ENCODE measurements at places on chromosomes 5 and 9. TPM values are rescaled to one million over a fixed set of nuclear protein-coding genes. Genes with fewer than 3 reads are reported as not detected.

DNA sequence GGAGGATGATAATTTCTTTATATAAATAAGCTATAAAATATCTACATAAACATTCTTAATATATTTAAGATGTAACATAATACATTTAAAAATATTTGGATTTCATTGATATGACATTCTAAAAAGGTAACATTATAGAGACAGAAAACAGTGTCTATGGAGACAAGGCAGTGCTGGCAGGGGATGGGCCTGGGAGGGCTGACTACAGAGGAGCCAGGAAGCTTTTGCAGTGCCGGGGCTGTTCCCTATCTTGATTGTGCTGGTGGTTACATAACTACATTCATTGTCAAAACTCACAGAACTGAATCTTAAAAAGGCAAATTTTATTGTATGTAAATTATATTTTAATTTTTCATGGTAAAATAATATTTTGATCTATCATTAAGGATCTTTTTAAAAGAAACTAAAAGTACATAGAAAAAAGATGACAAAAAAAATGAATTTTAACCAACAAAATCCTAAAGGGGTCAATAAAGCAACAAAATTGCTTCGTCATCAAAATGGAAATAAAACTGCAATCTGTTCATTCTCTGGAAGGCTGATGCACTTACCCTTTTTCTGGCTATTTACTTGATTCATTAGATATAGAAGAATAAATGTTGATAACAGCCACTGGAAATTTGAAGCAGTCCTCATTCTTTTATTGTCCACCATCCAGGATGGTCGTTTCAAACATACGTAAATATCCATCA, 26.3 kb downstream of the LIFR start:
- no peak overlapping the region for H3K27ac ChIP-seq
- peaks cover 10% of the 10 kb centered on the region for H3K4me1 ChIP-seq
- H3K36me3 ChIP-seq: no peaks in the 10 kb centered on the region
- H3K27me3 ChIP-seq: no peaks in the 10 kb centered on the region

GRCh38 chr5:76660360-76660759, 37.2 kb upstream of the F2RL2 start:
- H3K4me1 ChIP-seq: no peaks in the 10 kb centered on the region
- no peak overlapping the region for H3K27ac ChIP-seq
- H3K36me3 ChIP-seq: no peaks in the 10 kb centered on the region
- no peak overlapping the region for H3K4me3 ChIP-seq
- no peaks in the 10 kb centered on the region for H3K27me3 ChIP-seq
- DNase-seq: no peak

ACTBL2 gene
- 1.5 TPM for total RNA-seq

GRCh38 chr9:113973963-113974413, 97.9 kb downstream of the ZNF618 start:
- no peaks in the 10 kb centered on the region for H3K4me1 ChIP-seq
- H3K27me3 ChIP-seq: peaks cover 63% of the 10 kb centered on the region
- H3K27ac ChIP-seq: no peak overlapping the region
- H3K36me3 ChIP-seq: no peaks in the 10 kb centered on the region
- H3K4me3 ChIP-seq: no peak overlapping the region
- DNase-seq: no peak

TBC1D9B gene
- total RNA-seq: 148 TPM

C5orf34 gene
- 22.6 TPM for total RNA-seq

- H3K4me3 ChIP-seq: no peak overlapping the region
- no peaks in the 10 kb centered on the region for H3K36me3 ChIP-seq
- no peak overlapping the region for H3K27ac ChIP-seq
- DNase-seq: no peak
- no peaks in the 10 kb centered on the region for H3K4me1 ChIP-seq
- H3K27me3 ChIP-seq: no peaks in the 10 kb centered on the region
These were observed 457.0 kb upstream of the KLF4 start for GRCh38 chr9:107946364-107947141.

SYK gene
- total RNA-seq: 32.1 TPM

DNA sequence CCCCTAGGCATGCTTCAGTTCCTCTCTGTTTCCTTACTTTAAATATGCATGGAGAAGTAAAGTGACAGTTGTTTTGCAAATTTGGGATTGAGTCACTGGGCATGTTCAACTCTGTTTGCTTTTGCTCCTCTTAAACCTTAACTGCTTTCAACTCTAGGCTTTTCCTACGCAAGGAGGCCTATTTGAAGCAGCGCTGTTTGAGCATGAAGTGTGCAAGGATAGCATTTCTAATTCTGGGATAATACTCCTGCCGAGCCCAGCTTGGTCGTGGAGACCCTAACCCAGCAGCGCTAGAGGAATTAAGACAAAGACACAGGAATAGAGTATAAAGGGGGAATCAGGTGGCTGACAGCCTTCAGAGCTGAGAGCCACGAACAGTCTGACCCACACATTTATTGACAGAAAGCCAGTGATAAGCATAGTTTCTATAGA, 803.4 kb upstream of the CDH10 start:
- H3K36me3 ChIP-seq: no peaks in the 10 kb centered on the region
- H3K27ac ChIP-seq: no peak overlapping the region
- no peak for DNase-seq
- H3K27me3 ChIP-seq: no peaks in the 10 kb centered on the region
- H3K4me3 ChIP-seq: no peak overlapping the region
- H3K4me1 ChIP-seq: no peaks in the 10 kb centered on the region

OBP2B gene
- not detected for total RNA-seq

PRRX2 gene
- 1.6 TPM for total RNA-seq

RGS7BP gene
- total RNA-seq: not detected

- H3K27ac ChIP-seq: no peak overlapping the region
- no peak for DNase-seq
- no peak overlapping the region for H3K4me3 ChIP-seq
- peaks cover 49% of the 10 kb centered on the region for H3K27me3 ChIP-seq
- H3K4me1 ChIP-seq: no peaks in the 10 kb centered on the region
- H3K36me3 ChIP-seq: no peaks in the 10 kb centered on the region
These were observed 67.8 kb downstream of the RASGEF1C start for GRCh38 chr5:180141068-180141660.

DNA sequence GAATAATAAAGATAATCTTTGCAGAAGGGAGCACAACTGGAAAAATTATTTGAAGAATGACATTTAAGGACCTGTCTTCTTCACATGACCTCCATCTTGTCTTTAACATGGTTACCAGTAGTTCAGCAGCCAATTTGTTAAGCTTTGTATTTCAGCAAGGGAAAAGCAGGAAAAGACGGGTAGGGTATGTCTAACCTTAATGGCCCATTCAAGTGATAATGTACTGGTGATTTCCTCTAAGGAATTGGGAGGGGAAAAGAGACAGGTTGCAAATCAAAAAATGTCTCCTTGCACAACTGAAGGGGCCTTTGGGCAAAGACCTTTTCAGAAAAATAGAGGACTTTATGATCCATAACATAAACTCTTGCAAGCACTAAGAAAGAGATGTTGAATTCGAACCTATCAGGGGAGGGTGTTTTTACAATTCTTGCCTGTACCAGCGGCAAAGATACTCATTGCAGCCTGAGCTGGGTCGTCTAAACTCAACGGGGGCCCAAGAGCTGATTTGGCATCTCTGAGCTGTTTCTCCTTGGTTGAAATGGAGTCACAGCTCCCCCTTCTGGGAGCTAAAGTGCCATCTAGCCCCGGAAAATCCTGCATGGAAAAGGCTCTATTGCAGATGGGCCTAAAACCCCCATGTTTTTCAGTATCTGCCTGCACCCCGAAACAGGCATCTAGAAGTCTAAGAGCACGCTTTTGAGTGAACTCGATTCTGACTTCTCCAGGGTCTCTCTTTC, 3.8 kb downstream of the BRINP1 start:
- H3K36me3 ChIP-seq: no peaks in the 10 kb centered on the region
- no peaks in the 10 kb centered on the region for H3K4me1 ChIP-seq
- no peaks in the 10 kb centered on the region for H3K27me3 ChIP-seq
- no peak overlapping the region for H3K27ac ChIP-seq

- H3K36me3 ChIP-seq: peaks cover 24% of the 10 kb centered on the region
- no peak overlapping the region for H3K4me3 ChIP-seq
- no peaks in the 10 kb centered on the region for H3K27me3 ChIP-seq
- H3K27ac ChIP-seq: no peak overlapping the region
These were observed 34.2 kb downstream of the IPPK start for GRCh38 chr9:92635760-92636159.

DNA sequence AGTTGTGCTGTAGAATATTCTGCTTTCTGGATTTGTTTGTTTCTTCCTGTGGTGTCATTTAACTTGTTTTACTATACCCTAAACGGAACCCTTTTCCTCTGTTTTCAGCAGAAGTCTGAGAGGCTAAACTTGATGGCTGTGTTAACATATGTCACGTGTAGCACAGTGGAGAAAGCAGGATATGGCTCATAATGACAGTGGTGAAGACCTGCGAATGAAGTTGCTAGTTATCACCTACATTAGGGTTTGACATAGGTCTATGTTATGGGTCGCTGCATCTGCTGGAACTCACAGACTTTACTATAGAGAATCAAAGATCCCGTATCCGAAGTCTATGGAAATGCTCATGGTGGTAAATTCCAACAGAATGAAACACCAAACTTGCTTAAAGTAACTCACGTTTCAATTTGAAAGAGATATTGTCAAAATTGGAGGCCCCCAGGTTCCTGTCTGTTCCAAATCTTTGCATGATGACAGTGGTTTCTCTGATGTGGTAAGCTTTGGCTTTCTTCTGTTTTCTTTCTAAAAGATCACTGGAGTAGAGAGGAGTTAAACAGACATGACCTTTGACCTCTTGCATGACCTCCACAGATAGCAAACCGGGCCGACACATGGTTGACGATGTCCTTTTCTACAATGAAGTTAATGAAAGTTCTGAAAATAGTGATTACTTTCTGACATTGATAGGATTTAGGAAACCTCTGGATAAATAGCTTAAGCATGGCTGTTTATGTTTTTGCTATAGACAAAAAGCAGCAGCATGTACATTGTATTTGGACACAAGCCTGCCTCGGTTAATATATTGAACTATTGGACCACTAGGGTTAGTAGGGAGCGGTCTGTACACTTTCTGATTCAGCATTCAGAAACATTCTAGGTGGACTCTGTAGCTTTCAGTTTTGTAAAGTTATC, 3.1 kb upstream of the CATSPER3 start:
- H3K27me3 ChIP-seq: no peaks in the 10 kb centered on the region
- no peak for DNase-seq
- H3K27ac ChIP-seq: no peak overlapping the region
- no peaks in the 10 kb centered on the region for H3K36me3 ChIP-seq

GLRA1 gene
- not detected for total RNA-seq

- H3K27ac ChIP-seq: peak overlapping the region; percentile 48
- DNase-seq: peak; percentile 43
- no peak overlapping the region for H3K4me3 ChIP-seq
- H3K4me1 ChIP-seq: peaks cover 26% of the 10 kb centered on the region
These were observed 17.7 kb downstream of the SRP19 start for GRCh38 chr5:112878760-112879159.

DNA sequence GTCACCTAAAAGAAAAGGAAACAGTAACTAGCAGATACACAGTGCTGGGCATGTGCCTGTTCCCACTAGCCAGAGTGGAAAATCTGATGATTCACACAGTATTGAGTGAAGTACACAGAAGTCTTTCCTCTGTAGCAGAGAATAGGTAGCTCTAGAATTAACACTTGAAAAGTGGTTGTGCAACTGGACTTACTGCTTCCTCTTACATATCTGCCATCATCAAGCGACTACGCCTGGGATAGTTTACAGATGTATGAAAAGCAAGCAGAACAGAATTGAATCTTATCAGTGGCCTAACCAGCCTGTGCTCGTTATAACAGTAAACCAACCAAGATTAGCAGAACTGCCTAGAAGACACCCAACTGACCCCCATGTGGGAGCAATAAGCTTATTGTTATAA, 130.6 kb downstream of the DTWD2 start:
- no peak overlapping the region for H3K4me3 ChIP-seq
- no peaks in the 10 kb centered on the region for H3K4me1 ChIP-seq
- H3K27me3 ChIP-seq: no peaks in the 10 kb centered on the region
- no peaks in the 10 kb centered on the region for H3K36me3 ChIP-seq
- DNase-seq: no peak
- H3K27ac ChIP-seq: no peak overlapping the region

GRCh38 chr9:89815061-89815902, 210.5 kb downstream of the GADD45G start:
- H3K4me3 ChIP-seq: no peak overlapping the region
- no peak for DNase-seq
- H3K4me1 ChIP-seq: no peaks in the 10 kb centered on the region
- no peak overlapping the region for H3K27ac ChIP-seq
- no peaks in the 10 kb centered on the region for H3K36me3 ChIP-seq

DNA sequence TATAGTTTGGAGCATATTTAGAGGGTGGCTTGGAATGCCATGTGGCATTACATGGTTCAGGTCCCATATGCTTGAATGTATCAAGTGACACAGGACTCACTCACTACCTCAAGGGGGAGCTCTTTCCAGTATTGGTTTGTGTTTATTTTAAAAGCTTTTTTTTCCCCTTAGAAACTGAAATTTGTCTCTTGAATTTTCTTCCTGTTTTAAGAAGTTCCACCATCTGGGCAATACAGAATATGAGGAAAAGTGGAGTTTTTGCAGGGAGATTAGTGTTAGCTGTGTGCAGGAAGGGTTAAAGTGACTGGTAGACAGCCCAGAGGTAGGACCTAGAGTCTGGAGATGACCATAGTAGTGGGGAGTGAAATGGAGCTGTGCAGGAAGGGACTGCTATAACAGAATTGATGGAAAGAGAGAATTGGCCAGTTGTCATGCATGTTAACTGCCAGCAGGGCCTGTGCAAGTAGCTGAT, 36.6 kb downstream of the CTNNA1 start:
- no peak overlapping the region for H3K27ac ChIP-seq
- no peaks in the 10 kb centered on the region for H3K4me1 ChIP-seq
- no peaks in the 10 kb centered on the region for H3K27me3 ChIP-seq
- H3K4me3 ChIP-seq: no peak overlapping the region

IL9 gene
- not detected for total RNA-seq

IFNK gene
- not detected for total RNA-seq

DNA sequence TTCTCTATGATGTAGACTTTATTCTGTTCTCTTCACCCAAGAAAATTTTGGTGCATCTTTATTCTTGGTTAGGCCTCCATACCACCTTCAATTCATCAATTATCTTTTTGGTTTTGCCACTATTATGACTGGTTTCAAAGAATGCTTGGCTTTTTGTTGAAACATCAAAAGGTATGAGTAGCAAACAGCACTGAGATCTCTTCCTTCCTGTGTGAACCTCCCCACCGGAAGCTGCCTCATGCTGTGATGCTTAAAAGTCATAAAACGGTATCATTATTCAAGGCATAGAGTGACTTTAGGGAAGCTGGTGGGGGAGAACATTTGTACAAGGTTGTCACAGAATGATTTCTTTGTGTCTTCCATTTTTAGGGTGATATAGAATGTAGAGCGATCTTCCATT, 70.6 kb downstream of the IQGAP2 start:
- no peaks in the 10 kb centered on the region for H3K27me3 ChIP-seq
- H3K4me1 ChIP-seq: no peaks in the 10 kb centered on the region
- H3K36me3 ChIP-seq: no peaks in the 10 kb centered on the region
- H3K27ac ChIP-seq: no peak overlapping the region
- DNase-seq: no peak

ECSCR gene
- total RNA-seq: not detected

- H3K4me1 ChIP-seq: no peaks in the 10 kb centered on the region
- no peak for DNase-seq
- H3K4me3 ChIP-seq: no peak overlapping the region
- no peaks in the 10 kb centered on the region for H3K36me3 ChIP-seq
- no peaks in the 10 kb centered on the region for H3K27me3 ChIP-seq
- H3K27ac ChIP-seq: no peak overlapping the region
These were observed 576.1 kb downstream of the TLE4 start for GRCh38 chr9:80147866-80148265.

- H3K27me3 ChIP-seq: no peaks in the 10 kb centered on the region
- no peak overlapping the region for H3K4me3 ChIP-seq
These were observed 38.2 kb downstream of the CLINT1 start for GRCh38 chr5:157820593-157821252.

Measured in PC-9 (cell line).